ENCODE measurements at places on chromosomes 12 and 14. TPM values are rescaled to one million over a fixed set of nuclear protein-coding genes. Genes with fewer than 3 reads are reported as not detected.

Gene RNASE4
- polyA plus RNA-seq, result 0.29 TPM

Gene CLEC12A
- not detected for polyA plus RNA-seq

Gene RARG
- 16.4 TPM for polyA plus RNA-seq

Gene MMP17
- polyA plus RNA-seq, result 16.9 TPM

Gene KRT80
- polyA plus RNA-seq, result not detected

Gene LIN7A
- polyA plus RNA-seq, result 5.7 TPM

GRCh38 chr14:24834956-24835355 lies 201.0 kb upstream of the GZMB start:
- no peaks in the 10 kb centered on the region for H3K36me3 ChIP-seq
- no peak overlapping the region for H3K27ac ChIP-seq
- no peaks in the 10 kb centered on the region for H3K27me3 ChIP-seq
- no peak overlapping the region for H3K4me3 ChIP-seq

Gene VRTN
- polyA plus RNA-seq, result 68.5 TPM

DNA sequence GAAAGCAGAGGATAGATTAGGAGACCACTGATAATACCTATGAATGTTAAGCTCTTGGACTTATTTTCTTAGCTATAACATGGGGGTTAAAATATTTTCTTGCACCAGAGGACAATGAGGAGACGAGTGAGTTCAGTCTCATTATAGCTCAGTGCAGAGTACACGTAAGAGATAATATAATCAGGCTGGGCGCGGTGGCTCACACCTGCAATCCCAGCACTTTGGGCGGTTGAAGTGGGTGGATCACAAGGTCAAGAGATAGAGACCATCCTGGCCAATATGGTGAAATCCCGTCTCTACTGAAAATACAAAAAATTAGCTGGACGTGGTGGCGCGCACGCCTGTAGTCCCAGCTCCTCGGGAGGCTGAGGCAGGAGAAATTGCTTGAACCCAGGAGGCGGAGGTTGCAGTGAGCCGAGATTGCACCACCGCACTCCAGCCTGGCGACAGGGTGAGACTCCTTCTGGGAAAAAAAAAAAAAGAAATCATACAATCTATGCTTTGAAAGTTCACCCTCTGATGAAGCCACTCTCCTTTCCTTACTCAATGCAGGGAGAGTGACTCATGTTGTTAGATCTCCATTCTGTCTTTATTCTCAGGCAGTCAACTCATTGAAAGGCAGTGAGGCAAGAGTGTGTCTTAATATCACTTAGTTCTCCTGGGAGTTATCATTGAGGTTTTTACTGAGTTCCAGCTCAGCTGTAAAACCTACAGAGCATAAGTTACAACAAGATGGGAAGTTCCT lies 134.2 kb downstream of the SYNE2 start:
- no peak overlapping the region for H3K27ac ChIP-seq
- H3K4me3 ChIP-seq, result no peak overlapping the region
- H3K27me3 ChIP-seq, result no peaks in the 10 kb centered on the region
- no peaks in the 10 kb centered on the region for H3K4me1 ChIP-seq
- H3K36me3 ChIP-seq, result no peaks in the 10 kb centered on the region

Gene CLBA1
- 1.6 TPM for polyA plus RNA-seq

DNA sequence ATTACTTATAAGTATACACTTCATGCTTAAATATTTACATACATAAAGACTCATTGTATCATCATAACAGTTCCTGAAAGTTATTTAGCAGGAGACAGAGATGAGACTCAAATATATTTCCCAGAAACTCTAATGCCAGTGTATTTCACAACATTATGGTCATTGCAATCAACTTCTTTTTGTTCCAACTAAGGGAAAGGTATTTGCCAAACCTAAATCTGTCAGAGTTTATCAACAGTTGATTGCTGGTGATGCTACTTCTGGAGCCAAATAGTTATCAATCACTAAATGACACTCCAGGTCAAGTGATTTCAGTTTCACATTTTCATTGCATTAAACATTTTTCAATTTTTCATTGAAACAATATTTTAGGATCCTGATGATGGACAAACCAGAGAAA lies 72.1 kb upstream of the AVPR1A start:
- H3K4me3 ChIP-seq, result no peak overlapping the region
- no peaks in the 10 kb centered on the region for H3K4me1 ChIP-seq
- H3K27ac ChIP-seq, result no peak overlapping the region
- H3K36me3 ChIP-seq, result no peaks in the 10 kb centered on the region
- DNase-seq, result no peak

DNA sequence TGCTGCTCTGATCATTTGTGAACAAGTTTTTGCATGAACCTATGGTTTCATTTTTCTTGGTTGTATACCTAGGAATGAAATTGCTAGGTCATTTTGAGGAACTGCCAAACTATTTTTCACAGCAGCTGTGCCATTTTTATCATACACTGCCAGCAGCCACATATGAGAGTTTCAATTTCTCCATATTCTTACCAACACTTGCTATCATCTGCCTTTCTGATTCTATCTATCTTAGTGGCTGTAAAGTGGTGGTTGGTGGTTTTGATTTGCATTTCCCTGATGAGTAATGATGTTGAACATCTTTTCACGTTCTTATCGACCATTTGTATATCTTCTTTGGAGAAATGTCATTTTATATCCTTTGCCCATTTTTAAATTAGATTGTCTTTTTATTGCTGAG lies 146.1 kb downstream of the C12orf75 start:
- peaks cover 24% of the 10 kb centered on the region for H3K4me1 ChIP-seq
- DNase-seq, result no peak
- H3K36me3 ChIP-seq, result no peaks in the 10 kb centered on the region
- no peak overlapping the region for H3K4me3 ChIP-seq

Gene SLC38A6
- 11.9 TPM for polyA plus RNA-seq

DNA sequence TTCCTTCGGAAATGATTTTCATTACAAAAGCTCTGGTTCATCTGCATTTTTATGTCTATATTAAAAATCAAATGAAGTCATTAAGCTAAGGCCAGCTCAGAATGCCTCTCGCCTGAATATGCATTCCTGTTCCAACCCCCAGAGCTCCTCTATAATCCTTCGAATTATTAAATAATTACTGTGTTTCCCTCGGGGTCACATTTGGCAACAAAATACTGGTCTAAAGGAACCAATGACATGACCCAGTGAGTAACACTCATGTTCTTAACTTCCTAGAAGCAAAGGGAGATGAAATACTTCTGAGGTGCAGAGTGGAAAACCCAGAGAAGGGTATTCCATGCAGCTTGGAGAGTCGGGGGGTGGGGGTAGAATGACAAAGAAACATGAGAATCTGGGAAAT lies 68.3 kb downstream of the FOXN3 start:
- H3K4me1 ChIP-seq, result peaks cover 60% of the 10 kb centered on the region
- H3K36me3 ChIP-seq, result 0 out of 2 replicates have a peak, but pooled peaks cover 3% of the 10 kb centered on the region
- H3K27ac ChIP-seq, result peak overlapping the region; percentile 75
- no peak overlapping the region for H3K4me3 ChIP-seq

GRCh38 chr12:42639556-42639955 lies 50.0 kb upstream of the PRICKLE1 start:
- H3K4me1 ChIP-seq, result no peaks in the 10 kb centered on the region
- no peaks in the 10 kb centered on the region for H3K27me3 ChIP-seq
- H3K36me3 ChIP-seq, result no peaks in the 10 kb centered on the region
- no peak for DNase-seq
- no peak overlapping the region for H3K4me3 ChIP-seq

- no peaks in the 10 kb centered on the region for H3K27me3 ChIP-seq
- peaks cover 39% of the 10 kb centered on the region for H3K4me1 ChIP-seq
- DNase-seq, result no peak
- H3K4me3 ChIP-seq, result no peak overlapping the region
Measured at GRCh38 chr14:54686871-54687749, 120.2 kb downstream of the SAMD4A start.

- no peaks in the 10 kb centered on the region for H3K4me1 ChIP-seq
- no peaks in the 10 kb centered on the region for H3K27me3 ChIP-seq
- no peak for DNase-seq
Measured at GRCh38 chr12:86852451-86852850, 596.3 kb upstream of the MGAT4C start.

DNA sequence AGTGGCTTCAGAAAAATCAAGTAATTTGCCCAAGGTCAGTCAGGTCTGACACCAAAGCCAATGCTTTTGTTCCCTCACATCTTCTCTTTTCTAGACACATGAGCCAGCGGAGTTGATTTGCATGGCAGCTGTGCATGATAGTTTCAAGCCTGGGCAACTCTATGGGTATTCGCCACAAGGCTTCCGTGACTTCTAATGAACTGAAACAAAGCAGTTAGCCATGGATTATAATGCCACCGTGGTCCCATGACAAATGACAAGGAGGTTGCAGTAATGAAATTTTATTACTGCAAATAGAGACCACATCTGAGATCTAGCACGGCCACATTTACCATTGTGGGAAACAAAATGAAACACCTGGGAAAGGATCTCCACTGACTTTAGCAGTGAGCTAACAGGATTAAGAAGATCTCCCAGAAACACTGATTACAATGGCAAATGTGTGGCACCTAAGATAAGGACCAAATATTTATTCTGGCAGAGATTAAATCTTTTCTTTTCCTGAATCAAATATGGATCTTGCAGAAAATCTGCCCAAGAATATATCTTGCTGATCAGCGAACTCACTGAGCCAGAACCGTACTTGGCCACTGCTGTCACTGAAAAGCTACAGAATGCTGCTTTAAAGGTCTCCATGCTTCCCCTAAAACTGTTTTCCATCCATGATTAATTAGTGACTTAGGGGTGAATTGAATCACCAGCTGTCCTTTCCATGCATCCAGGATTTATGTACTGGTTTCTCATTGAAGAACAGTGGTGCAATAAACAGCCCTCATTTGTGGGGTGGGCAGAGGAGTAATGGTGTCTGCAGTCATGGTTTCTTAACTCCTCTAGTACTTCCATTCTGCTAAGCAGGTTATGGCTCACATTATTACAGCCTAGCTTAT lies 551.0 kb downstream of the DIO2 start:
- H3K36me3 ChIP-seq, result no peaks in the 10 kb centered on the region
- no peaks in the 10 kb centered on the region for H3K4me1 ChIP-seq
- H3K27me3 ChIP-seq, result no peaks in the 10 kb centered on the region
- H3K4me3 ChIP-seq, result no peak overlapping the region

GRCh38 chr14:69487226-69487625 lies 2.7 kb downstream of the PLEKHD1 start:
- no peaks in the 10 kb centered on the region for H3K4me1 ChIP-seq
- H3K36me3 ChIP-seq, result no peaks in the 10 kb centered on the region

DNA sequence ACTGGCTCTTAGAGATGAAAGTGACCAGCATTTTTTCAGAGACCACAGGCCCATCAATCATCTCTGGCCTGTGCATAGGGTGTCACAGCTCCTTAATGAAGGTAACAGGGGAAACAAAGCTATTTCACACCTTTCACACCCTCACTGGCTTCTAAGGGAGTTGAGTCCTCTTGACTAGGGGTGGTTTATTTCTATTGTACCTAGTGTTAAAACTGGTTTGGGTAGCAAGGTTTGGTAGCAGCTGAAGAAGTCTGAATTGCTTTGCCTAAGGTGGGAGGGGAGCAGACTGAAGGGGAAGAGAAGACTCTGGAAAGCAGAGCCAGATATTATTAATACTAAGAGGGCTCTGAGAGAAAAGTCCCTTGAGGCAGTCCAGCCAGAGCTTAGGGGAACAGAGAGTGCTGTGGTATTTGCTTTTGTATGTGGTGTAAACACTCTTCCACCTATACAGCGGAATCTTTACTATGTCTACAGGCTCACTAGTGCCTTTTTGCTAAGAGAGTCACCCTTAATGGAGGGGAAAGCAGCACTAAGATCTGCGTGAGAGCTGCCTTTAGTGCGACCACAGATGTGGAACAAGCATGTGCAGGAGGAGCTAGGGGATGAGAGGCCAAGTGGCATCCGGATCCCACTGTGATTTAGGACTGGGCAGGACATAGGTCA lies 95.8 kb downstream of the STXBP6 start:
- no peak for DNase-seq
- H3K36me3 ChIP-seq, result no peaks in the 10 kb centered on the region
- no peak overlapping the region for H3K4me3 ChIP-seq
- peak overlapping the region; percentile 4 for H3K27ac ChIP-seq
